Fibroblast of skin of abdomen (primary cell): ENCODE measurements at places on chromosomes 3 and 15.

DNA sequence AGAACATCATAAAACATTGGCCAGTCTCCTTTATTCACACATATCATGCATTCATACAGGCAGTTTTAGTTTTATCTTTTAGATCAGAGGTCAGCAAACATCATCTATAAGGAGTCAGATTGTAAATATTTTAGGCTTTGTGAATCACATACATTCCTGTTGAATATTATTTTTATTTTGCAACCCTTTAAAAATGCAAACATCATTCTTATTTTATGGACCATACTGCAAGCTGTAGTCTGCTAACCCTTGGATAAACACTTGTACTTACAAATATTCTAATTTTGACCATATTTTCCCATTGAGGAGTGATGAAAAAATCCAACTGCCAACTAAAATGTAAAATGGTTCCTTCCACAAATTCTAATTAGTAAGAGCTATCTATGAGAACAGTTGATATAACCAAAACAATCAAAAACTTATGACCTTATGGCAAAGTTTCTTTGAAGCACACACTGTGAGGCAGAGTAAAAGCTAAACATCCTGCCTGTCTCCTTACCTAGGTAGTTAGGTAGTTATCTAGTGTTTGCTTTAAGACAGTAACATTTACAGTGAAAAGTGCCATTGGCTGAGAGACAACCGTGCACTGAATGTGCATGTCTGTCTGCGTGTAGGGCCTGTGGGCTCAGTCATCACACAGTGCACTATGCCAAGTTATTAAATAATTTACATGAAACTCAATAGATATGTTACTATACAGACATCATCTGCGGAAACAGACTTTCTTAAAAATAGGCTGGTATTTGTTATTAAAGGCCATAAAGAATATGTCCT is 57.7 kb downstream of the PIK3R4 start:
- no peak for DNase-seq

GRCh38 chr15:80462836-80463512 is 58.8 kb downstream of the ARNT2 start:
- DNase-seq, result no peak

- DNase-seq, result no peak
Measured at GRCh38 chr15:73981761-73982221, 10.3 kb downstream of the STOML1 start.

GRCh38 chr15:77183066-77183465 is 112.2 kb upstream of the TSPAN3 start:
- DNase-seq, result no peak

GRCh38 chr15:93324186-93324975 is 235.4 kb upstream of the RGMA start:
- peak; percentile 21 for DNase-seq

- DNase-seq, result peak; percentile 41
Measured at GRCh38 chr15:60854858-60855564, 374.1 kb downstream of the RORA start.

DNA sequence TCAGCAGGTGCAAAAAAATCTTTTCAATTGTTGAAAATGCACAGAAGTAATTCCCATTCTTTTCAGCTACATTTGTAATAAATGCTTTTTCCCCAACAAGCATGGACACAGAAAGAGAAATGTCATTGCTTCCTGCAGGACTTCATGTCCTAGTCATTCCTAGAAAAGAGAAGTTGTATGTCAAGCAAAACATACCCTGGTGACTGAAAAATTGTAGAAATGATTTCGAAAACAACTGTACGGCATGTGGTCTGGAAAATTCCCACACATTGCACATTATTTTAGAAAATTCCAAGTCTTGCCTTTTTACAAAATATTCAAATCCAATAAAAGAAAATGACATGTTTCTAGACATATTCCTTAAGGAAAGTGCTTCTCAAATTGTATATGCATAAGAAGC is 50.4 kb upstream of the ALCAM start:
- no peak for DNase-seq
